Activated naive CD8-positive, alpha-beta T cell treated with anti-CD3 and anti-CD28 coated beads, Interleukin-2, amount 50 U/mL, for 24 hours (primary cell): ENCODE measurements at places on chromosomes 12 and 14.

DNA sequence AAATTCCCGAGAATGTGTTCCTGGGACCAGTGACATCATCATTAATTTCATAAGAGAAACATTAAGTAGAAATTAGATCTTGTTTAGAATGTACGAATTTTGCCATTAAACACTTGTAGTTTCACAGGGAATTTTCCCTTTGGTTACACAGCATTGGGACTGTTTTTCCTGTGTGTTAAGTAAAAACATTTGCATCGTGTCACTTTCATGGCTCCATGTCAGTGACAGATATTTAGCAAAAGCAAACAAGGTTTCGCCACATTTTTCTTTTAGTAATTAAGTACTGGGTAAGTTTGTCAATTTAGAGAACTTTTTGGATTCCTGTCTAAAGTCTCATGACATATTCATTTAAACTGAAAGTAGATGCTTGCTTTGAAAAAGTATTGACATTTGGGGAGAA is 45.5 kb upstream of the OVCH1 start:
- no peak for DNase-seq

DNA sequence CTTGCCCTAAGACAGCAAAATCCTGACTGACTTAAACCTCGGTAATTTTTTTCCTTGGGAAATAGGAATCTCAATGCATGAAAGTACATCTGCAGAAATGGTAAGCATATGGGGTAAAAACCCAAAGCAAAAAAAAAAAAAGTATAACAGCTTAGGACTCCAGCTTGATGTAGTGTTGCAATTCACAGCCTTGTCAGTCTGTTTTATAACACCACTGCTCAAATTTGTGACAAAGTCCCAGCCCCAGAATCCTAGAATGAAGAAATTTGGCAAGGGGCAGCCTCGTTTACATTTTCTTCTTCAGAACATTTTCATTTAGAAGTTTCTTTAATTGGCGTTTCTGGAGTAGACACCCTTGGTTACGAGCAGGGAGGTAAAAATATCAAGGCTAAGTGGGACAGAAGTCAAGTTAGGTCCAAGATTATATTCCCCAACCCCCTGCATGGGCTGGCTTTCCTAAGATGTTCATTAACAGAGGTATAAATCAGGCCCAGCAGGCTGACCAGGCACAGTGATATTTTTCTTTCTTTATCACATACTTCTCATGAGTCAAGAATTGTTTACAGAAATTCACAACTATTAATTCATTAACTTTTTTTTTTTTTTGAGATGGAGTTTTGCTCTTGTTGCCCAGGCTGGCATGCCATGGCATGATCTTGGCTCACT is 424.0 kb downstream of the RMST start:
- DNase-seq: no peak

GRCh38 chr12:91877022-91877421 is 268.6 kb downstream of the BTG1 start:
- peak; percentile 71 for DNase-seq

GRCh38 chr14:102095871-102096568 is 9.2 kb upstream of the HSP90AA1 start:
- no peak for DNase-seq

GRCh38 chr12:27382171-27382795 is 49.6 kb downstream of the BMAL2 start:
- no peak for DNase-seq

DNA sequence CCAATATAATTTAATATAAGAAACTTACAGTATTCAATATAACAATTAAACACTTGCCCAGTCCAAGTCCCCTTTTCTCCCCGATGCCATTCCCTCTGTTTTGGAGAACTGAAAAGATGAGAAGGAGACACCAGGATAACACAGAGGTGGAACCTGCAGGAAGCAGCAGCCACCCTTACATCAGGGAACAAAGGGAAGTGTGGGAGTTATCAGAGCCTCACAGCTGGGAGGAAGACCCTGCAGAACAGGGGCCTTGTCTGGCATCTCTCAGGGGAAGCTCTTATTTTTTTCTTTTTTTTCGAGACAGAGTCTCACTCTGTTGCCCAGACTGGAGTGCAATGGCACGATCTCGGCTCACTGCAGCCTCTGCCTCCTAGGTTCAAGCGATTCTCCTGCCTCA is 52.6 kb downstream of the CALM1 start:
- DNase-seq: no peak

DNA sequence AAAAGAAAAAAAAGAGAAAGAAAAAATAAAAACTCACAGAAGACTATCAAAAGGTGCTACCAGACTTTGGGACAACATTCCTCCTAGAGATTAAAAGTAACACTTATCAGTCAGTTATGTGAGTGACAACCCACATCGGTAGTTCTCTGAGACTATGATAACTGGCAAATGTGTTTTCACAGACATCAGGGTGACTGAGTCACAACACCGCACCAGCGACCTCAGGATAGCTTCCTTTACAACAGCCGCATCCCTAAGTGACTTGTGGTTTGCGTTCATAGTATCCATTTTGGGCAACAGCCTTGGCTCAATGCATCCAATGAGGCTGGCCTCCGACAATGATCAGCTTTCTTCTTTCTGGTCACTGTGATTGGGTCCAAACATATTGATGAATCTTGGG is 359.1 kb downstream of the TMEM132D start:
- no peak for DNase-seq

DNA sequence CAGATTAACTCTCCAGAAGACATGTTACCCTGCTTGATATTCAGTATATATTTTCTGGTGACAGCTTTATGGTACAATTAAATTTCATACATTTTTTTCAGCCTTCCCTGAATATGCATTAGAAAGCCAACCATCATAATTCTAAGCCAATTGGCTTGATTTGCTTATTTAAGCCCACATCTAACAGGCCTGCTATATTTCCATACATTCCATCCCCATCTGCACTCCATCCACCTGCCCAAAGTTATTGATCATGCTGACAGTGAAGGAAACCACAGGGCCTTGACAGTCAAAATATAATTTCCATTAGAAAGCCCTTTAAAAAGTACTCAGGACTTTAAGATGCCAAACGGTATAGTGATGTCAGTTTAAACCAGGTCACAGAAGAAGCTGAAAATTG is 164.3 kb downstream of the GXYLT1 start:
- DNase-seq: no peak

GRCh38 chr12:23221066-23221465 is 596.1 kb downstream of the ETNK1 start:
- DNase-seq: no peak

GRCh38 chr12:96902076-96902475 is 5.0 kb upstream of the NEDD1 start:
- DNase-seq: no peak

DNA sequence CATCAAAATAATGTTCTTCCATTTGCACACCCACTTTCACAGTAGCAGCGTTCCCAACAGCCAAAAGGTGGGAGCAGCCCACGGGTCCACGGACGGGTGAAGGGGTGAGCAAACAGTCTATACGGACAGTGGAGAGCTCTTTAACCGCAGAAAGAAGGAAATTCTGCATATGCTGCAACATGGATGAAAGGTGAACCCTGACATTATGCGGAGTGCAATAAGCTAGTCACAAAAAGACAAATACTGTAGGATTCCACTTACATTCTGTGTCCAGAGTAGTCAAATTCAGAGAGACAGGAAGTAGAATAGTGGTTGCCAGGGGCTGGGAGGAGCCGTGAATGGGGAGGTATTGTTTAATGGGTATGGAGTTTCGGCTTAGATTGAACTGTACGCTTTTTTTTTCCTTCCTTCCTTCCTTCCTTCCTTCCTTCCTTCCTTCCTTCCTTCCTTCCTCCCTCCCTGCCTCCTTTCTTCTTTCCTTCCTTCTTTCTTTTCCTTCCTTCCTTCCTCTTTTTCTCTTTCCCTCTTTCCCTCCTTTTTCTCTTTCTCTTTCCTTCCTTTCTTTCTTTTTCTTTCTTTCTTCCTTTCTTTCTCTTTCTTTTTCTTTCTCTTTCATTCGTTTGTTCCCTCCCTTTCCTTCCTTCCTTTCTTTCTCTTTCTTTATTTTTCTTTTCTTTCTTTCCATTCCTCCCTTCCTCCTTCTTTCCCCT is 15.8 kb upstream of the ANKRD9 start:
- DNase-seq: peak; percentile 34

DNA sequence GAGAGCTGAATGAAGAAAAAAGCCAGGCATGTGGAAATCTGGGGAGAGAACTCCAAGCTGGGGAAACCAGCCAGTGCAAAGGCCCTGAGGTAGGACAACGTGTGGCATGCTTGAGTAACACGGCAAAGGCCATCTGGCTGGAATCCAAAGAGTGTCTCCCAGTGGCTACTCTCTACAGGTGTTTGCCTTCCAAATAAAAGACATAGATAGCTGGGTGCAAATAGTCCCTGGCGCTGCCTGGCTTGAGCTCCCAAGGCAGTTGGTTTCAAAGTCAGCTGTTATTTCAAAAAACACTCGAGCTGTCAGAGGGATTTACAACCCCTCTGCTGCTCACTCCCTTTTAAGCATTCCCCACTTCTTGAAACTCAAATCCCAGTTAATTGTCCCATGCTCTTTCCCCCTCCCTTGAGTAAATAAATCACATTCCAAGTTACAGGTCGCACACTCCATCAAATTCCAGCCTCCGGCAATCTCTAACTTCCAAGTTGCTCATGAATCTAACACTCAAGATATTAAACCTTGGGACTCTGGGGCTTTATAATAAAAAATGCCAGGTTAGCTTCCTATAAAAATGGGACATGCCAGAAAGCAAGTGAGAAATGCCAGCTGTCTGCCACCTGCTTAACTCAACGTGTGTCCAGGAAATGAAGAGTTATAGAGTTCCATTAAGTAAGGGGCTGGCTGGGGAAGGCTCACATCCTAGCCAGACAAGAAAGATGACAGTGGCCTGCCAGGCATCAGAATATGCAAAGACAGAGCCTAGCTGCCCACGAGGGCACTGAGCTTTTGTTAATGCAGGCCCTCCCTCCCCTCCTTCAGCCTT is 133.6 kb upstream of the NOS1 start:
- DNase-seq: no peak

DNA sequence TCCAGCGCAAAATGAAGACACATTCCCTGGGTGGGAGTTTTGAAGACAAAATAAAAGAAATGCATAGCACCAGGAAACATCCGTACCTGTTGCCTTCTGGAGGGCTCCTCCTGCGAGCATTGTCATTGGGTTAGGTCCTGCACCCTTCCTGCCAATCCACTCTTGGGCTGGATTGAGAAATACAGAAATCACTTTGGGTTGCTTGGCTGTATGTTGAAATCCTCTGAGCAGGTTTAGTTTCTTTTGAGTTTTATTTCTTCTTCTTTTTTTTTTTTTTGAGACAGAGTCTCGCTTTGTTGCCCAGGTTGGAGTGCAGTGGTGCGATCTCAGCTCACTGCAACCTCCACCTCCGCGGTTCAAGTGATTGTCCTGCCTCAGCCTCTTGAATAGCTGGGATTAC is 67.6 kb downstream of the ARF6 start:
- no peak for DNase-seq

GRCh38 chr12:104480826-104481440 is 24.2 kb downstream of the CHST11 start:
- no peak for DNase-seq

DNA sequence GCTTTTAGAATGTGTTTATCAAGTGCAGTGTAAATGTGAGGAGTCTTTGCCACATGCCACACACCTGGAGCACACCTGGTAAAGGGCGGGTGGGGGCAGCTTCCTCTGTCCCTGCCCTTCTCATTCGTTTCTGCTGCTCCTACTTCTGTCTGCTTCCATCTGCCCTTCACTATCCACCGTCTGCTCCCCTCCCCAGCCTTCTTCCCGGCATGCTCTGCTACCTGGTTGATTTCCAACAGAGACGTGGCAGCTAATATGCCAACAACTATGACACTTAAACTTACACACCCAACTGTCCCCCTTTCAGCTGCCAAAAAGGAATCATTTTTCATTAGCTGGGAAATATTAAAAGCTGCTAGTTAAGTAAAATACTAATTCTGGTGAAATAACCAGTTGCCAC is 9.1 kb upstream of the CARMIL3 start:
- DNase-seq: no peak

GRCh38 chr12:127245009-127245408 is 1022.0 kb upstream of the TMEM132C start:
- no peak for DNase-seq

DNA sequence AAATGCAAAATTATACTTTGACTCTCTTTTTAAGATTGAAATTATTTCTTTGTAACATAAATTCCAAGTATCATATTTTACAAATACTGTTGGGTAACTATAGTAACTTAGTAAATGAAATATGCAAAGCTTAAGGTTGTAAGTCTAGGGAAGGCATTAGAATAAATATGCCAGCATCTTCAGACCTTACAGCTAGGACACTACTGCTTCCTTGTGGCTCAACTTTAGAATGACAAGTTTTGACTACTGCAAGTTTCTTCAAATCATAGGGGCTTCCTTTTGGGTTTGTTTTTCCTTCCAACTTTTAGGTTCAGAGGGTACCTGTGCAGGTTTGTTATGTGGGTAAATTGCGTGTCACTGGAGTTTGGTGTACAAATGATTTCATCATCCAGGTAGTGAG is 17.7 kb upstream of the ANP32D start:
- DNase-seq: no peak

GRCh38 chr12:106309671-106310505 is 7.4 kb downstream of the TCP11L2 start:
- DNase-seq: no peak

GRCh38 chr12:102811110-102811737 is 105.8 kb downstream of the PAH start:
- DNase-seq: peak; percentile 6

GRCh38 chr14:100441271-100441947 is 118.3 kb downstream of the SLC25A47 start:
- DNase-seq: no peak

DNA sequence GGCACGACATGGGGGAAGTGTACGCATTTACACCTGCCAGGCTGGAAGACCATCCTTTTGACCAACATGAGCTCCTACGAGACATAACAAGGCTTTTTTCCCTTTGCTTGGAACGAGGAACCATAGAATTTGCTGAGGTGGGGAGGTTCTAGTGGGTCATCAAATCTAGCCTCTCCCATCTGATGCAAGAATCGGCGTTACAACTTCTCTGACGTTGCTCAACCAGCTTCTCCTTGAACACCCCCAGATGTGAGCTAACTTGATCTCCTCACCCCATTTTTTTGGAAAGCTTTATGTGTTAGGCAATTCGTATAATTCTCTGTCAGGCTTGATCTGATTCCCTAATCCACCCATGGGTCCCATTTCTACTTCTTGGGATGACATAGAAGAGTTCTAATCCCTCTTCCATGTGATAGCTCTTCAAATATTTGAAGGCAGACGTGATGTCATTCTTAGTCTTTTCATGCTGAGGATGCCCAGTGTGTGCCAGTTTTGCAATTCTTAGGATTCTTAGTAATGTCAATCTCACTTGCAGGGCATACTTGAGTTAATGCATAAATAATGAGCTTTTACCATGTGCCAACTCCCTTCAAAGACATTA is 163.6 kb upstream of the PARP11 start:
- DNase-seq: no peak

- DNase-seq: no peak
These were observed 1005.8 kb downstream of the TRHDE start for GRCh38 chr12:73277971-73278370.
